ENCODE measurements at places on chromosomes 4 and X. TPM values are rescaled to one million over a fixed set of nuclear protein-coding genes. Genes with fewer than 3 reads are reported as not detected.

The TMEM255A gene
- total RNA-seq: 1.0 TPM

The KIT gene
- 38.7 TPM for total RNA-seq

The MXRA5 gene
- total RNA-seq: 10.2 TPM

The MAOB gene
- 12.5 TPM for total RNA-seq

The UCP1 gene
- not detected for total RNA-seq

The RNF128 gene
- total RNA-seq: 22.4 TPM

The SATL1 gene
- total RNA-seq: not detected

The STK26 gene
- total RNA-seq: 2.9 TPM

The LRP2BP gene
- total RNA-seq: 0.55 TPM

The CFP gene
- total RNA-seq: 16.4 TPM

The CXCL6 gene
- total RNA-seq: 19.7 TPM

The RHOXF2 gene
- 0.29 TPM for total RNA-seq

The MSX1 gene
- total RNA-seq: 5.8 TPM

The NPY1R gene
- 0.91 TPM for total RNA-seq

The ADH7 gene
- 0.30 TPM for total RNA-seq

The LGI2 gene
- total RNA-seq: 0.80 TPM

The HELT gene
- not detected for total RNA-seq

The MAP7D2 gene
- 0.39 TPM for total RNA-seq

The VCX3A gene
- total RNA-seq: not detected

The GAGE1 gene
- total RNA-seq: not detected

The CLDN2 gene
- 0.33 TPM for total RNA-seq

The TSPAN7 gene
- 65.0 TPM for total RNA-seq

The GAB1 gene
- 48.1 TPM for total RNA-seq

The TLR1 gene
- 28.0 TPM for total RNA-seq

The FREM3 gene
- total RNA-seq: not detected

The DMRTC1 gene
- not detected for total RNA-seq

The PF4V1 gene
- total RNA-seq: not detected
